ENCODE measurements at places on chromosomes 16 and 17.

GRCh38 chr17:78375401-78376151 is 2.9 kb upstream of the PGS1 start:
- DNase-seq: no peak

DNA sequence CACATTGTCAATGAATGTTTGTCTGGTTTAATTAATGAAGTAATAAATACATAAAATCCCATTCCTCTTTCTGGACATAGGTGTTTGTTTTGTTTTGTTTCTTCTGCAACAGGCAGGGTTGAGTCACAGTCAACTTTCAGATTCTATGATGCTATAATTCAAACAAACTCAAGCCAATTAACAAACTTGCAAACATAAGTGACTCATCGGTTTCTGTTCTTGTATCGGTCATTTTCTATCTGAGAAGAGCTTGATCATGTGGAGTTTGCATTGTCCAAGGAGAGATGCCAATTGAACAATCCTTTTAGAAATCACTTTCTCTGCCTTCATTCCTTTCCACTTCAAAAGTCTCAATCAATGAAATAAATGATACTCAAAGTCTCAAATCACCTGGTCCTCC is 294.2 kb upstream of the C16orf82 start:
- no peak for DNase-seq

GRCh38 chr17:67675481-67675880 is 42.3 kb upstream of the NOL11 start:
- no peak for DNase-seq

- DNase-seq: no peak
Observed at GRCh38 chr17:19630661-19631060, 17.9 kb upstream of the ALDH3A2 start.

DNA sequence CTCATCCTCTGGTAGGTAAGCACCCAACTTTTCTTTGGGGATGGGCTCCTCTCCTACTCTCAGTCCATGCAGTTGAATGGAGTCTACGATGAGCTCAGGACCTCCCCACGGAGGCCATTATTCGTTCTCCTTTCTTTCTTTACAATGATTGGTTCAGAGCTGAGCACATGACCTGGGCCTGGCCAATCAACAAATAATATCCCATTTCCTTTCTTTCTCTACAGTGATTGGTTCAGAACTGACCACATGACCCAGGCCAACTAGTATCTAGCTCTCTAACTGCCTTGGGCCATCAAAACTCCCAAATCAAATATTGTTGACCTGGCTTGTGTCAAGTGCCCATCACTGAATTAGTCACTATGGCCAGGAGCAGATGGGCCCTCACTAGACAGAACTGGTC is 129.2 kb downstream of the USP31 start:
- DNase-seq: no peak

All from B cell (primary cell).